ENCODE measurements at places on chromosomes 1 and 21.

DNA sequence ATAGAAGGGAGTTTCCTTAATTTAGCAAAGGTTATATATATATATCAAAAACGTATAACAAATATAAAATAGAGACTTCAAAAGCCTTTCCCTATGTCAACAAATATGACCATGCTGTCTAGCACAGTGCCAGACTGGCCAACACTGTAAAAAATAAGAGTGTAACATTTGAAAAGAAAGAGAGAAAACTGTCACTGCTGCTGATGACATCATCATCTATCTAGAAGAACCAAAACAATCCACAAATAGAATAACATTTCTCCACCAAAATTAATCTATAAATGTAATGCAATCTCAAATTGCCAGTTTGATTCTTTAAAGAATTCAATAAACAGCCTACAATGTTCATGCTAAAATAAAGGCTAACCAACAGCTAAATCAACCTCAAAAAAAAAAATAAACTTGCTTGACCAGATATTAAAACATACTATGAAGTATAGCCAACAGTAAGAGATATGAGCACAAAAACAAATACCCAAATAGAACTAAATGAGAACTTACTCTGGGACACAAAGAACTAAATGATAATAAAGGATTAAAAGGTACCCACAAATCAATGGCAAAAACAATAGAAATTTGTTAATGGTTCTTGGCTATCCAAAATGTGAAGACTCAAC, 50.2 kb downstream of the ENAH start:
- DNase-seq, result no peak

GRCh38 chr1:111234258-111234657, 6.7 kb downstream of the CHI3L2 start:
- DNase-seq, result no peak

- no peak for DNase-seq
Measured at GRCh38 chr1:223847781-223848345, 2.1 kb upstream of the TP53BP2 start.

- DNase-seq, result peak; percentile 58
Measured at GRCh38 chr1:193348091-193348768, 161.8 kb upstream of the B3GALT2 start.

GRCh38 chr1:6495041-6495441, 3.6 kb upstream of the PLEKHG5 start:
- DNase-seq, result no peak

DNA sequence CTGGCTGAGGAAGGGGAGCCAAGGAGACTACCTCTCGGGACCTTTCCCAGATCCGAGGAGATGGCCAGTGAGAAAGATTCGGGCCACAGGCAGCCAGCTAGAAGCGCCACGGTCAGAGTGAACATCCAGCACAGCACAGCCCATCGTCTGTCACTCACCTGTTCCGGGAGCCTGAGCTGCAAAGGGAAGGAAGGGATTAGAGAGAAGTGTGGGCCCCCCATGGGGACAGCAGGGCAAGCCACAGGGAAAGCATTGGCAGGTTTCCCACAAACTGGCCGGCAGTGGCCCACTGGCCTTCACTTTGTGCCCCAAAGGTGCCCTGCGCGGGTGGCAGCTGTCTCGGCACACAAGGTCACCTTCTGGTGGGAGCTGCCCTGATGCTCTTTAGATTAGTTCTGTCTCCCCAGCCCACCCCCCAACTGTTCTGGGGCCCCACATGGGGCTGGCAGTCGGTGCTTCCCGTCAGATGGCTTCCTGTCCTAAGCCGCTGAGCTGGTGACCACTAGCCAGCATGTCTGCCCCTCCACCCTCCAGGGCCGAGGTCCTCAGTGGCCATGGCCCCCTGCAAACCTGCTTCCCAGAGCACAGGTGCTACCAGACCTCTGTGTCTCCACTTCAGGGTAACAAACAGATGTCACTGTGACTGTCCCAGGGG, 56.7 kb downstream of the LACTBL1 start:
- DNase-seq, result no peak

GRCh38 chr1:154935749-154936554, 567 bp downstream of the PMVK start:
- DNase-seq, result no peak

- peak; percentile 73 for DNase-seq
Measured at GRCh38 chr1:228464487-228464983, 22.6 kb upstream of the RNF187 start.

DNA sequence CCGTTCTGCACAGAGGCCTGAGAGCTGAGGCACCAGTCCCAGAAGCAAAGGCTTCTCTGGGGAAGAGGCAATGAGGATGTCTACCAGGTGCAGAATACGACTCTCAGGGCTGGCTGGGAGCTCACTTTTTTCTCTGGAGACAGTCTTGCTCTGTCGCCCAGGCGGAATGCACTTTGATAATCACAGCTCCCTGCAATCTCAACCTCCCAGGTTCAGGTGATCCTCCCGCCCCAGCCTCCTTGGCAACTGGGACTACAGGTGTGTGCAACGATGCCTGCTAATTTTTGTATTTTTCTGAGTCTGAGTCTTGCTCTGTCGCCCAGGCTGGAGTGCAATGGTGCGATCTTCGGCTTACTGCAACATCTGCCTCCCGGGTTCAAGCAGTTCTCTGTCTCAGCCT, 17.6 kb downstream of the NADK start:
- DNase-seq, result no peak

DNA sequence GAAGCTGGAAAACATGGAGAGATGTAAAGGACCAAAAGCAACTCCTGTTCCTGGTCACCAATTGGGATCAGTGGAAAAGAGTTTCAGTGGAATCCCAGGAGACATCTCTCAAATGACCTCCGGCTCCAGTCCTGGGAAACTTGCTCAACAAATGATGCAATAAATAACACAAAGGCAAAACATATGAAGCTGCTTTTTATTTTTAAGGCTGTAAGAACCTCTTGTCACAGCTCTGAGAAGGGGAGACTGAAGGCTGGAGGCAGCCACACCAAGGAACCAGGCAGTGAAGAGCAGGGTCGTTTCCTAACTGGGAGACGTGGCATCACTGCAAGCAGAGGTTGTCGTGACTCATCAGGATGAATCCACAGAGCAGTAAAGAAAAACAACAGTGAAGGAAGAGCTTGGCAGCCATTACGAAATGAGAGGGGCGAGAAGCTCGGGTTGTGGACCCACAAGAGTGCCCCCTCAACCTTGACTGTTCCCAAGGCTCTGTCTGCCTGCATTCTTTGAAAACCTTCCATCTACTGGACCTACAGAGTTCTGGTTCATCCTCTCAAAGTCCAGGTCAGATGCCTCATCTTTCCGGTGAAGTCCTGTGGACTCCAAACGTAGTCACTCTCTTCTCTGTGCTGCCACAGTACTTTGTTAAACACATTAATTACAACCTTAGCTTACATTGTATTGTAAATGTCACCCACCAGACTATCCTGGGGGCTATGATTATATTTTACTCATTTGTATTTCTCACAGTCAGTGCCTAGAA, 32.1 kb downstream of the JAK1 start:
- DNase-seq, result peak; percentile 90

- DNase-seq, result peak; percentile 45
Measured at GRCh38 chr1:53585129-53585528, 125.9 kb downstream of the DMRTB1 start.

- DNase-seq, result peak; percentile 19
Measured at GRCh38 chr1:152182431-152182830, 23.4 kb upstream of the RPTN start.

- no peak for DNase-seq
Measured at GRCh38 chr1:52632732-52633290, at the start of gene SHISAL2A. TSS of gene SHISAL2A (plus strand) at chr1:52633168. CDS start at chr1:52633494, 326 bp downstream.

GRCh38 chr1:154533952-154534844, 24.3 kb downstream of the UBE2Q1 start:
- DNase-seq, result no peak

DNA sequence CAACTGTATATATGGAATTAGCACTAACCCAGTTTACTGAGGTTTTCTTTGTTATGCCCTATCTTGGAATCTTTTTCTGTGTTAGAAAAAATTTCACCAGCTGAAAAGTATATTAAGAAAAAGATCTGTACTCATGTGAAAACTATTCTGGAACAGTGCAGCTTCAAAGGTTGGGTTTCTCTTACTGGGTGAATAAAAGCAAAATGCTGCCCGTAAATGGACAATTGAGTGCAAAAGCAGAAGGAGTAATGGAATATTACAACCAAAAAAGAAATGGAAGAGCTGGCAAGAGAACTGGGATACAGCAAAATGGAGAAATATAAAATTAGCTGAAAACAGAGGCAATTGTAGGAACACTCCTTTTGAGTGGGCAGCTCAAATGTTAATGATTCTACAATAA, 17.0 kb upstream of the RAVER2 start:
- DNase-seq, result no peak

DNA sequence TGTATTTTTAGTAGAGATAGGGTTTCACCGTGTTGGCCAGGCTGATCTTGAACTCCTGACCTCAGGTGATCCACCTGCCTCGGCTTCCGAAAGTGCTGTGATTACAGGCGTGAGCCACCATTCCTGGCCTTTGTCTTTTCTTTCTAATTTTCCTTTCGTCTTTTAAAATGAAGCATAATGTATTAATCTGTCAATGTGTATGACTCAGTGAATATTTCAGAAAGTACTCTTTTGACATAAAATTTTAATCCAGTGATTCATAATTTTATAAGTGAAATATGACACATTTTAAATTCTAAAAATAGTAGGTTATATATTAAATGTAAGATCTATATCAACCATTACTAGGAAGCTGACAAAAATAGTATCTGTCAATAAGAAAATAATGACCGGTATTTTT, 1059.0 kb upstream of the PRMT6 start:
- DNase-seq, result no peak

DNA sequence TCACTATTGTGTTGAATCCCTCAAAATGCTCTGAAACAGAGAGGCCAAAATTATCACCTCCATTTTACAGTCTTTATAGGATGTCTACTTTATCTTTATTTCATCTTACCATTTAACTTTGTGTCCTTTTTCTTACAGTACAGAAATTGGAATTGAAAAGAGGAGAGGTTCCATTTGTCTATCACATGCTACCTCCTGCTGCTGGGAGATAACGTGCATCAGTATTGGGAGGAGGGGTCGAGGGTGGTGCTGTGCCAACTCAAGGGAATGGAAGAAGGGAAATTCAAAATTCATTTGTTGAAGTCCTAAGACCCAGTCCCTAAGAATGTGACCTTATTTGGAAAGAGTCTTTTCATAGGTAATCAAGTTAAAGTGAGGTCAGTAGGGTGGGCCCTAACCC, 85.3 kb downstream of the HHIPL2 start:
- DNase-seq, result no peak

GRCh38 chr1:54376430-54377039, 29.7 kb downstream of the SSBP3 start:
- no peak for DNase-seq

- DNase-seq, result no peak
Measured at GRCh38 chr1:162444903-162445302, 33.0 kb upstream of the SH2D1B start.

GRCh38 chr1:100703052-100703451, 16.5 kb upstream of the VCAM1 start:
- no peak for DNase-seq

DNA sequence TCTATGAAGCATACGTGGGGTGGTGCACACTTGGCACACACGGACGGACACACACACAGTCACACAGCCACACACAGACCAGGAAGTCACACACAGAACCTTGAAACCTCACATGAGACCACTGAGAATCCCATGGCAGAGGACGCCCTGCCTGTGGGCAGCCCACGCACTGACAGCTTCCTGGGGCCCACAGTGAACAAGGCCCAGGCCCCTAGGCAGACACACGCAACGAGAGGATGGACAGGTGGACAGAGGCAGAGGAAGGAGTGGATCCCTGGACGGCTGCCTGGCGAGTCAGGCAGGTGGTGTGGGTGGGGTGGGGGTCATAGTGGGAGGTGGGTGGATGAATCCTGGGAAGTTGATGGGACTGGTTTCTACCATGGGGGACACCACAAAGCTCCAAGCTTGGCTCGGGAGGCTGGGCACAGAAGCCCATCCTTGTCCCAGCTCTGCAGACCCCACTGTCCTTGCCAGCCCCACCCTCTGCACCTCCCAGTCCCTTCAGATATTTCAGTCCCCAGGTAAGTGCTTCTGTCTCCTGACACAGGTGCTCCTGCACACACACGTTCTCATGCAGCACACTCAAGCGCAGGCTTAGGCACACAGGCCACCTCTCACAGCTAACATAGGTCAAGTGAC, 49.1 kb downstream of the WNT9A start:
- no peak for DNase-seq

DNA sequence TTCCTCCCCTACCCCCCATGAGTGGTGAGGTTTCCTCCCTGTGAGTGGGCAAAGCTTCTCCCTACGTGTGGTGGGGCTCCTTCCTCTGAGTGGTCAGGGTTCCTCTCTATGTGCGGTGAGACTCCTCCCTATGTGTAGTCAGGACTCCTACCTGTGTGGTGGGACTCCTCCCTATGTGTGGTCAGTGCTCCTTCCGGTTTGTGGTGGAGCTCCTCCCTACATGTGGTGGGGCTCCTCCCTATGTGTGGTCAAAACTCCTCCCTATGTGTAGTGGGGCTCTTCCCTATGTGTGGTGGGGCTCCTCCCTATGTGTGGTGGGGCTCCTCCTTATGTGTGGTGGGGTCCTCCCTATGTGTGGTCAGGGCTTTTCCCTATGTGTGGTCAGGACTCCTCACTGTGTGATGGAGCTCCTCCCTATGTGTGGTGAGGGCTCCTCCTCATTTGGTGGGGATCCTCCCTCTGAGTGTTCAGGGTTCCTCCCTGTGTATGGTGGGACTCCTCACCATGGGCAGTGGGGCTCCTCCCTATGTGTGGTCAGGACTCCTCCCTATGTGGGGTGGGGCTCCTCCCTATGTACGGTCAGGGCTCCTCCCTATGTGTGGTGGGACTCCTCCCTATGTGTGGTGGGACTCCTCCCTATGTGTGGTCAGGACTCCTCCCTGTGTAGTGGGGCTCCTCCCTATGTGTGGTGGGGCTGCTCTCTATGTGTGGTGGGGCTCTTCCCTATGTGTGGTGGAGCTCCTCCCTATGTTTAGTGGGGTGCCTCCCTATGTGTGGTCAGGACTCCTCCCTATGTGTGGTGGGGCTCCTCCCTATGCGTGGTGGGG, 29.1 kb downstream of the PRSS38 start:
- DNase-seq, result no peak

GRCh38 chr21:14616380-14617039, 70.4 kb upstream of the SAMSN1 start:
- no peak for DNase-seq

GRCh38 chr21:27152996-27153395, 186.1 kb upstream of the ADAMTS5 start:
- DNase-seq, result no peak

- no peak for DNase-seq
Measured at GRCh38 chr1:22080191-22080590, 27.7 kb downstream of the CDC42 start.

- peak; percentile 60 for DNase-seq
Measured at GRCh38 chr1:52192436-52192835, 50.5 kb downstream of the ZFYVE9 start.
